ENCODE measurements at places on chromosomes 7 and 10.

- DNase-seq, result no peak
These were observed 896.9 kb downstream of the CCSER2 start for GRCh38 chr10:85225311-85225710.

DNA sequence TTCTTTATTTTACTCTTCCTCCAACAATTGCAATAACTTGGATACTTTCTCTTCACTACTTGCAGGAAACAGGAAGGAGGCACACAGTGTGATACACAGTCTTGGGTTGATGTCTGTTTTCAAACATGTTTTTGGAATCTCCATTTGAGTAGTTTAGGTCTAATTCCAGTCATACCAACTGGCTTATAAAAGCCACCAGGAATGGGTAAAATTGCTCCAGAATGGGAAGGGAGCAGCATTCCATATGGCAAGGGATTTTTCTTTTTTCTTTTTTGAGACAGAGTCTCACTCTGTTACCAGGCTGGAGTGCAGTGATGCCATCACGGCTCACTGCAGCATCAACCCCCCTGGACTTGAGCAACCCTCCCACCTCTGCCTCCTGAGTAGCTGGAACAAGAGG, 545.1 kb upstream of the GALNT17 start:
- DNase-seq, result no peak

DNA sequence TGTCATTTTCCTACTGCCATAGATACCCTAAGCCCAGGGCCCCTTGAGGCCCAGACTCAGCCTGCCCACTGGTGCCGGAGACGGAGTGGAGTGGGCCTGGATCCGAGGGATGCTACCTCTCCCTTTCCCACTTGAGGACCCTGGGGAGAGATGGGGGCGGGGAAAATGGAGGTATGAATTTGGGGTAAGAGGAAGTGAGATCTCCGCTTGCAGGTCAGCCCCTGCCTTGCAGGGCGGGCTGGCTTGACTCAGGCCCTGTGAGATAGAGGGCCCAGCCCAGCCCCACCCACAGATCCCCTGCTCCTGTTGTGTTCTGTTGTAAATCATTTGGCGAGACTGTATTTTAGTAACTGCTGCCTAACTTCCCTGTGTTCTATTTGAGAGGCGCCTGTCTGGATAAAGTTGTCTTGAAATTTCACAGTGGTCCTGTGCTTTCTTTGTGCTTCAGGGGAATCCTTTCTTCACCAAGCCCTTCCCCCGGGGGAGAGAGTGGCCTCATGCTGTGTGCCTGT, 13.2 kb downstream of the YKT6 start:
- no peak for DNase-seq

- no peak for DNase-seq
These were observed at the start of gene ABCA13 for GRCh38 chr7:48171202-48171601. Gene ABCA13, plus strand, starts transcription at chr7:48171458. Its CDS starts 26 bp downstream, at chr7:48171484.

All from CD4-positive, alpha-beta T cell treated with Interleukin-17A for 1 hour (primary cell).